ENCODE measurements at places on chromosomes 7 and 10. TPM values are rescaled to one million over a fixed set of nuclear protein-coding genes. Genes with fewer than 3 reads are reported as not detected.
A peak's percentile ranks its signal among the peaks of the same experiment; 100 is the strongest.

DNA sequence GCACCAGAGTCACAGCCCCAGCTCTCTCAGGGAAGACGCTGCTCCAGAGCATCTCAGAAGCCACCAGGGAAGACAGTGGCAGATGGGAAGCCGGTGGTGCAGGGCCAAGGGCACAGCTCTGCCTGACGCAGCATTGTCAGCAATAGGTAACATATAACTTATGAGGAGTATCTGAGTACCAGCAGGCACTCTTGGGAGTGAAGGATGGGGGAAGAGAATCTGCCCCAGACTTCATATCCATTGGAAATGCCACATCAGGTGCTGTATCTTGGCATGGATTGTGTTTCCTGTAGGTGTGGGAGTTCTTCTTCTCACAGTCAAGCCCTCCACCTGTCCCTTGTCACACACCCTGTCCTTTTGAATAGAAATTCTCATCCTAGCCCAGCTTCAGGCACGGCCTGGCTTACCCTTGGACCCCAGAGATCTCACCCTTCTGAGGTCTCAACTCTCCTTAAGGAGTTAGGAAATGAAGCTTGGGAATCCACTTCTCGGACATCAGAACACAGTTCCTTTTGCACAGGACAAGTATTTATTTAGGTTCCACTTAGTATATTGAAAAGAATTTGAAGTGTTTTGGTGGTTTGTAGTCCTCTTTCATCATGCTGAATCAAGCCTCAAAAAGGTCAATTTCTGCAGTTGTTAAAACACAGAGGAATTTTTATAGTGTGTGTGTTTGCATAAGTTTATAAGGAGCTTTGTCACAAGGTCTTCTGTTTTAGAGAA, 9.9 kb downstream of the EPDR1 start:
- peak; percentile 90 for DNase-seq

DNA sequence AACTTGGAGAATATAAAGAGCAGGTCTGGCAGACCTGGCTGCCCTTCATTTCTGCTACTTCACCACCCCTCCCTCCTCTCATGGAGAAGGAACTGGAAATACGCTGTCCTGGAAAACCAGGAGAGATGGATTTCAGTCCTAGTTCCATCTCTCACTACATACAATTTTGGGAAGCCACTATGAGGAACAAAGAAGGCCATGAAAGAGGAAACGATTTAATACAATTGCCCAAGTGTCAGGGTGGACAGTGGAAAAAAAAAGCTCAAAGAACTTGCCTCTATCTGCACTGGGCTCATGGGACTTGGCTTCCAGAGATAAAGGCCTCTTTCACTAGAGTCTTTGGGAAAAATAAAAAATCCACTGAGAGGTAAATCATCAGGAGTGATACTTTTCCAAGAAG, 561.7 kb downstream of the KCNMA1 start:
- no peak for DNase-seq

DNA sequence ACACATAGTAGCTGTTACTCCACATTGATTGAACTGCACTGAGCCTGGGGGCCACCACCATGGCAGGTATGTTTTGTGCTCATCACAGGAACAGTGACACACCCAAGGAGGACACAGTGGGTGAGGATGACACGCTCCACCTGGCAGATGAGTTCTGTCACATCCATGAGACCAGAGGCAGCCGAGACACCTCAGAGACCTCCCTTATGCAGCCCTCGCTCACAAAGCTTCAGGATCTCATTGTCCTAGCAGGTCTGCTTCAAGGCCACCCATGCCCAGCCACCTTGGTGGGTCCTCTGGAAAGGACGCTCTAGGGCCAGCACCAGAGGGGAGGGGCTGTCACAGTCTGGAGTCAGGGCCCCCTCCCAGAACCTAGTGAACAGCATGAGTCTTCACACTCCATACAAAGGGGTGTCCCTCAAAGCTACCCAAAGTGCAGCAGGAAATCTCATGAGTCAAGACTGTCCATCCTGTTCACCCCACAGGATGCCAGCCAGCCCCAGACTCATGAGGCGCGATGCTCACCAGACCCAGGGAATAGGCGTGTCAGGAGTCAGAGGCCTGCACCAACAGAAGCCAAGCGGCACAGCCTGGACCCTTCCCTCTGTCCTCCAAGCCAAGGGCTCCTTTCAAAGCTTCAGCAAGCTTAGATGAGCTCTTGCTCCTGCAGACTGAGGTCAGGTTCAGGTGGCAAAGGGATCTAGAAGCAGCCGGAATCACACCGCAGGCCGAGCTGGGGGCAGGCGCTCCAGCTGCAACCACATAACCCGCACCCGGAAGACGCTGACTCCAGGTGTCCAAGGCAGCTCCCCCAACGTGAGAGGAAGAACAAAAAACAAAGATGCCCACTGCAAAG, 9.6 kb downstream of the FAM53B start:
- DNase-seq, result no peak

DNA sequence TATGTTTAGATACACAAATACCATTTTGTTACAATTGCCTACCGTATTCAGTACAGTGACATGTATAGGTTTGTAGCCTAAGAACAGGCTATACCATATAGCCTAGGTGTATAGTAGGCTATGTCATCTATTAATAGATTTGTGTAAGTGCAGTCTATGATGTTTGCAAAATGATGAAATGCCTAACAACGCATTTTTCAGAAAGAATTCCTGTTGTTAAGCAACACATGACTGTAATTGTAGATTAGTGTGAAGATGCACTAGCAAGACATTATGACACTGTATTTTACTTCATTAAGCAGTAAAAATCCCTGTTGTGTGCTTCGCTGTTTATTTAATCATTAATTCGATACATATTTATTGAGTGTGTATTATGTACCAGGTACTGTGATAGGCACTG, 446.0 kb downstream of the SUGCT start:
- no peak for DNase-seq

- DNase-seq, result peak; percentile 26
Measured at GRCh38 chr10:32332299-32332750, 14.6 kb downstream of the EPC1 start.

DNA sequence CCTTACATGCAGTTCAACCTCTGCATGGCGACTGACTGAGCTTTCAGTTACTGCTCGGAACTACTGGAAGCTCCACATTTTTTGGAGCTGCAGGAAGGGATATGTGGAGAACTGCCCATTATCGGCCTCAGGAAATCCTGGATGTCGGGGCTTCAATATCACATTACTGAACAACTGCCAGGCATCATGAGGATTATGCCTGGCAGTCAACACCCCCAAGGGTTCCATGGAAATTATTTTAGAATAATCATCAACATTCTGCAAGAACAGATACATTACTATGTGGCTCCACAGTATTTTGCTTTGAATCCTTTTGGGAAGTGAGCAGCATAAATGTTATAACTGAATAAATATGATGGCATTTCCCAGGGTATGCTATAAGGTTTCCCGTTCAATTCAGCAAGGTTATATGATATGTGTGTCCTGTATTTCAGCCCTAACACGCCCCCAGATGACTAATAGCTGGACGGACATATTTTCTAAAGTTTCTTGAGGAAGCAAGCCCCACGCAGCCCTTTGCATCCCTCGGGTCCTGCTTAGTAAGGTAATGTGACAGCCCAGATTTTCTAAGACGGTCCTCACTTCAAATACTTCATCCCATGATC, 53.0 kb upstream of the OPALIN start:
- DNase-seq, result no peak

- peak; percentile 64 for DNase-seq
Measured at GRCh38 chr7:101631224-101631714, 2.2 kb upstream of the MYL10 start.

- no peak for DNase-seq
Measured at GRCh38 chr10:70481831-70482530, 3.4 kb downstream of the PALD1 start.

The CHN2 gene
- total RNA-seq, result not detected

The ASZ1 gene
- not detected for total RNA-seq
